Right ventricle myocardium inferior (tissue), 1 donor: ENCODE measurements at places on chromosomes 4 and X. TPM values are rescaled to one million over a fixed set of nuclear protein-coding genes. Genes with fewer than 3 reads are reported as not detected.

- DNase-seq: no peak
Measured at GRCh38 chr4:126028876-126029275, 714.1 kb downstream of the FAT4 start.

GRCh38 chr4:121217351-121217750 lies 53.2 kb upstream of the TNIP3 start:
- DNase-seq: no peak

DNA sequence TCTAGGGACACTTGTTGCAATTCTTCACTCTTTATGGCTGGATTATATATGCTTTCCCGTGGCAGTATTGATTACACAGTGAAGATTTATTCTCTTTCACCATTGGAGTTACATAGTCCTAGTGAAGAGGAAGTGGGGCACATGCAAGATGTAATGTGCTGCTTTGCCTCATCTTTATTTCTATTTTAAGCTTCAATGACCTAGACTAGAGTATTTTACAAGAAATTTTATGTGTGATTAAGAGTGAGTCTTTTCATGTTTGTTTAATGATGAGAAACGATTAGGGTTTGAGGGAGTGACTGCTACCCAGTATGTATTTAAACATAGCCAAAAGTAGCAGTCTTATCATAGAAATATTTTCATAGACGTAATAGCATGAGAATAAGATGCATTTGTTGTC lies 30.8 kb downstream of the DIAPH2 start:
- DNase-seq: no peak

The NPNT gene
- 4.7 TPM for total RNA-seq

GRCh38 chr4:91366554-91366953 lies 937.2 kb upstream of the GRID2 start:
- no peak for DNase-seq

DNA sequence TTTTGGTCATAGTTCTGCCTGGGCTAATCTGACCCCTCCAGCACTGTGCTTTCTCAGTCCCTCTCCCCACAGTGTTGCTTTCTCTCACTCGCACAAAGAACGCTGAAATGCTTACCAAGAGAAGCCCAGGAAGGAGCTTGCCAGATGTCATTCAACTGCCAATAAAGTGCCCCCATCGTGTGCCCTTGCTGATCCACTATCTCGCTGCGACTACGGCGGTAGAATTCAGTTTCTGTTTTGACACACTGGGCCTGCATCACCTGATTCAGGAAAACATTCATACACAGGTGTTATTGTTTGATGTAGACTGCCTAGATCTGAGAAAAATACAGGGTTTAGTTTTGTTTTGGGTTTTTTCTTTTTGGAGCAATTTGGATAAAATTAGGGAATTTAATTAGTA lies 121.2 kb downstream of the MANBA start:
- no peak for DNase-seq

DNA sequence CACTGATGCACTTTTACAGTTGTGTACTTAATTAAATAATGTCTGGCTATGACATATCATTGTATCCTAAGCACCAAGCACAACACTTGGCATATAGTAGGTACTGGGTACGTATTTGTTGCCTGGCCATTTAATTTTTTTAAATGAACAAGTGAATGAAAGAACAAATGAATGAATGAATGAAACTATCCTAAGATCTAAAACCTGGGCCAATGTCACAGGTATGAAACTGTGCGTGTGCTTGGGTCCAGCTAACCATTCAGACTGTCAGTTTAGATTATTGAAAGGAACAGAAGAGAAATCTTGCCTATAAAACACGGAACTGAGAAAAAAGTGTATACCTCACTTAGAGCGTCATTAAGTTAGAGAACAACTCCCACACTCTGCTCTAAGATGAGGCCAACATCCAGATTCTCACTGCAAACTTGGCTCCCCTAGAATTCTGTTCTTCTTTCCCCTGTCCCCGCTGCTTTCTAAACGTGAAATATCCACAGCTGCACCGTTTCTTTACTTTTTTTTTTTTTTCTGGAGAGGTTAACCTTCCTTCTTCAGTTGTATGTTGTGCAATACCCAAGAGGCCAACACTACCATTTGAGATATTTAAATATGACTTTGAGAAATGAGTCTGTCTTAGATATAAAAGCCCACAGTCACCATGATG lies 17.3 kb upstream of the SEL1L3 start:
- no peak for DNase-seq
